CD4-positive, alpha-beta T cell treated with Interleukin-17A for 4 hours (primary cell): ENCODE measurements at places on chromosomes 5 and 9.

DNA sequence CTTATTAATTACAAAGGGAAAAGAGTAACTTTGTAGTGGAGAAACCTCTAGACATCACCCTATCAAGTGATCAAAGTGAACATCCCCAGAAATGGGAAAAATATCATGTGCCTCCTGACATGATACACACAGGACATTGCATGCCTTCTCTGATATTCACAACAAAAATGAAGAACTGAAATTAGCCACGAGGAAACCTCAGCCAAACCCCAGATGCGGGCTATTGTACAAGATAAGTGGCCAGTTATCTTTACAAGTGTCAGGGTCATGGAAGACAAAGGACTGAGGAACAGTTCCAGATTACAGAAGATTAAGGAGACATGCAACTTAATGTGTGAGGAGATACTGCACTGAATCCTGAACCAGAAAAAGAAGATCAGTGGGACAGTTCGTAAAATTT is 23.8 kb upstream of the NPM1 start:
- no peak for DNase-seq

DNA sequence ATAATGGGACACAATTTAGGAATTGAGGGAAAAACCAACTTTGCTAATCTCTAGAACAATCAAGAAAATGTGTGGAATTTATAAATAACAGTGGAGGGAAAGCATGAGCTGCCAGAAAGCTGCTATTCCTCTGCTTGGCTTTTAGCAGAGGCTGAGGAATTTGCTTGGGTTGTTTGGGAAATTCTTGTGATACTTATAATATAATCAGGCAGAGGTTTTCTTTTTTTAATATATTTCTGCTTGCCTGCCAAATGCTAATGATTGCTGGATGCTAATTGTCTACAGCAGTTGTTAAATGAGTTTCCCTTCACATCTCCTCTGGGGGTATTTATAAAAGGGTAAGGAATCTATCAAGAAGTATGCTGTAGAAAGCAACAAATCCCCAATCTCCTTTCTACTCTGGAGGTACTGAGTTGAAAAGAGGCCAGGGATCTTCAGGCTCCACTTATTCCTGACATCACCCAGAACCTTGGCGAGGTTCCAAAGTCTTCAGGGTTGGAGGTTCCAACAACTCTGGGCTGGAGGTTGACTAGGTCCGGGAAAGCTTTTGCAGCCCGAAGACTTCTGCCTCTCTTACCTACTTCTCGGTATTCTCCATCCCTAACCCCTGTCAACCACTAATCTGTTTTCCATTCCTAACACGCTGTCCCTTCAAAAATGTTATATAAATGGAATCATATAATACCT is 60.4 kb upstream of the TMED7 start:
- no peak for DNase-seq

DNA sequence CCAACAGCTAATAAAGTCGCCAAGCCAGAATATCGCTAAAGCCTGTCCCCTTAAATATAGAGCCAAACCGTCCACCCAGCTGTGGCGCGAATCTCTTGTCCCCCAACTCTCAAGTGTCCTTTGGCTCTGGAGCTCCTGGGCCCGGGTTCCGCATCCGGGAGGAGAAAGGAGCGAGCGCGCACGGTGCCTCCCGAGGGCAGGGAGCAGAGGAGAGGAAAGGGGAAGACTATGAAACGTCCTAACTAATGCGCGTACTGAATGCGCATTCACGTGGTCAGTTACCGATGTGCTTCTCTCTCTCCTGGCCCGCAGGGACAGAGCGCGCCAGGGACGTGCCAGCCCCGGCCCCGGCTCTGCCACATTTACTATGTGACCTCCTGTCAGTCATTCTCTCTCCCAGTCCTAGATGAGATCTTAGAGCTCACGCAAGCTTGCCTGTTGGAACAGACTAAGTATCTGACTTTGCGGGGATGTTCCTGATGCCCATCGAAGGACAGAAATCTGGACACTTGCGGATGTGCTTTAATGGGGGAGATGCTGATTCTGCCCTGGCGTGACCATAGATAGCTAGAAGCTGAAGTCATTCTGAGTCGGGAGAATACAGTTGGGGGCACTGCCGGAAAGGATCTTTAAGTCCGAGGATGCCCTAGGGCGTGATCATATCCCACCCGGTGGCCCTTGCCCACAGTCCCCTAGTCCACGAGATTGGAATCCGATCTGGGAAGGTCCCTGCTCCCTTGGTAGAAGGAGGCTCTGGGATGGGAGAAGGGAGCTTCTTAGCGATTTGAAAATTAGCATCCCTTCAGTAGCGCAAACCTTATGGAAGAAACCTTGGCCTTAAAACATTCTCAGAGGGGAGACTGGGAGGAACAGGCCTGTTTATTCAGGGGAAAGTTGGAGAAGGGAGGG is 5.7 kb upstream of the EBF1 start:
- no peak for DNase-seq

DNA sequence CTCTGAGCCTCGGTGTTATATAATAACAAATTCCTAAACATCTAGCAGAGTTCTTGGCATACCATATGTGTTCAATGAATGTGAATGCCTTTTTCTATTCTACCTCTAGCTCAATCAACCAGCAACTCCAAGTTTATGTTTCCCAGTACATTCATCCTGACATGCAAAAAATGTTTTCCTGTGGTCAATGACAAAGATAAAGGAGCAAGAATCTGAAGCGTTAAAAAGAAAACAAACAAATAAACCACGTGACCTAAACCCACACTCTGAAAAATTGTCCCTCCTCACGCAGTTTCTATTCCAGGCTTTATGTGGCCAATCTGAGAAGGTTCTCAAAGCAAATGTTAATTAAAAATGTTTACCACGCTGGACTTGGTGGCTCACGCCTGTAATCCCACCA is 18.0 kb downstream of the KLF4 start:
- no peak for DNase-seq

DNA sequence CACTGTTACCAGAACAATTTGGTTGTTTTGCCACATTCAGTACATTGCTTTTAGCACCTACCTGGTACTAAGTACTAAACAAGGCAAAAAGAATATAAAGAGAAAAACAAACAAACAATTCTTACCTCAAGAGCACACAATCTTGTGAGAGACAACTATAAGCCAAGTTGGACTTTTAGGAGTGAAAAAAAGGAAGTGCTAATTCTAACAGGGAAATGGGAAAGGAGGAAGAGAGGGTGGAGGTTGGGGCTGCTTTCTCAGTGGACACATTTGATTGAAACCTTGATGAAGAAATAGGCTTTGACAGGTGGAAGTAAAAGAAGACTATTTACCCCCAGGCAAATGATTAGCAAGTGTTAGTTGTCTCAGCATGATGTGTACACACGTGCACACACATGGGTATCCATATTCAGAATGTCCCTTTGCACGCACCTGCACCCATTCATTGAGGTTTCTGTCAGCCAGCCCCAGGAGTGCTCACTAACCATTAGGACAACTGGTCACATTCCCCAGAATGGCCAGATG is 302.6 kb downstream of the ACTL7B start:
- DNase-seq = no peak

DNA sequence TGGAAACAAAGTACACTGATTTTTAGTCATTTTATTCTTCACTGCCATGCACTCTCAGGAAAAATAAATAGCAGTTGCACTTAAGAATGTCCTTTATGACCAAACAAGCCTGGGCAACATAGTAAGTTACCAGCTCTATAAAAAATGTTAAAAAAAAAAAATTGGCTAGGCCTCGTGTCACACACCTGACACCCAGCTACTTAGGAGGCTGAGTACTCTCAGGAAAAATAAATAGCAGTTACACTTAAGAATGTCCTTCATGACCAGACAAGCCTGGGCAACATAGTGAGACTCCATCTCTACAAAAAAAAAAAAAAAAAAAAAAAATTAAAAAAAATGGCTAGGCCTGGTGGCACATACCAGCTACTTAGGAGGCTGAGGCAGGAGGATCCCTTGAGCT is 304.6 kb downstream of the SLCO4C1 start:
- no peak for DNase-seq

- no peak for DNase-seq
Observed at GRCh38 chr9:15873573-15874177, 320.8 kb downstream of the CCDC171 start.

DNA sequence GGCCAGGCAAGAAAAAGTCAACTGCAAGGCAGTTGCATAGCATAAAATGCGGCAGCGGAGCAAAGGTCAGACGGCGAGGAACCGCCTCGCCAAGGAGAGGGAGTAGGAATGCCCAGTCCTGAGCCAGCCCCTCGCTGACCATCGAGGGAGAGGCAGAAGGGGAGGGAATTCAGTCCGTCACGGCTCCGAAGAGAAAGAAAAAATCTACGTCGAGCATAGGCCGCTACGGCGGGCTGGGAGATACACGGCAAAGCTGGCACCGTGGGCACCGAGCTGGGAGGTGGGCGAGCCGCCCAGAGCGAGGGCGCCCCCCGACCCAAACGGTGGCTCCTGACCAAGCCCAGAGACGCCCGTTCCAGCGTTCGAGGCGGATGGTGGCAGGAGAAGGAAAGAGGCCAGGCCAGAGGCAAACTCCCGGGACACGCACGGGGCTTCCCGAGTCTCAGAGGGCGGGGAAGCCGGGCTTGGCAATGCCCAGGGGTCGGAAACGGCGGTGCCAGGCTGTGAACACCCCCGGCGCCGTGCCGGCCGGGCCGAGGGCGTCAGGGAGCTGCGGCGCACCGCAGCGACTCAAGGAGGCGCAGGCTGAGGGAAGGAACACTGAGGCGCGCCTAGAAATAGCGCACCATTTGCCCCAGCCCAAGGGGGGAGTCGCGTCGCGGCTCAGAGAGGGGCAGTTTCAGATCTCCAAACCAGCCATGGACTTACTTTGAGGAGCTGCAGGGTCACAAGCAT is 518 bp downstream of the SPRY4 start:
- no peak for DNase-seq
